ENCODE measurements at places on chromosomes 5 and 9.

- no peak for DNase-seq
These were observed 471.7 kb upstream of the RORB start for GRCh38 chr9:74025402-74025925.

DNA sequence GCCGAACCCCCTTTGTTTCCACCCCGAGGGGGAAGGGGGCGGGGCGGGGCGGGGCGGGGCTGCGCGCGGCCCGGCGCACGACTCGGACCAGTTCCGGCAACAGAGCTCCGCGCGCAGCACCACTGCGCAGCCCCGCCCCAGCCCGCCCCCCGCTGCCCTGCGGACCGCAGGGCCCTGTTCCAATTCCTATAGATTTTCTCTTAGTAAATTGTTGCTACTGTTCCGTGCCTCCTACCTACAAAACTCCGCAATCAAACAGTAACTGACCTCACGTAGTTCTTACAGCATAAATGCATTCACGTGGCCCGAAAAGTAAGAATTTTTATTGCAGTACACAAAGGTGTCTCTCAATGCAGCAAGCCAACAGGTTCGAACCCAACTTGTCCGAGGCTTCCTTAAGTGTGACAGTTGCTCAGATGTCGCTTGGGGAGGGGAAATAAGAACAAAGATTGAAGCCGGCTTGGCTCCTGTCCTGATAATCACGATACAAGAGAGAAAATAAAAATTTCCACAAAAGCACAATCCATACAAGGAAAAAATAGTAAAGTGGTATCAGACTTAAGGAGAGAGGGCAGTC lies 1.2 kb upstream of the RNF38 start:
- peak; percentile 66 for DNase-seq

- no peak for DNase-seq
These were observed 46.5 kb downstream of the SLC44A1 start for GRCh38 chr9:105290954-105291353.

DNA sequence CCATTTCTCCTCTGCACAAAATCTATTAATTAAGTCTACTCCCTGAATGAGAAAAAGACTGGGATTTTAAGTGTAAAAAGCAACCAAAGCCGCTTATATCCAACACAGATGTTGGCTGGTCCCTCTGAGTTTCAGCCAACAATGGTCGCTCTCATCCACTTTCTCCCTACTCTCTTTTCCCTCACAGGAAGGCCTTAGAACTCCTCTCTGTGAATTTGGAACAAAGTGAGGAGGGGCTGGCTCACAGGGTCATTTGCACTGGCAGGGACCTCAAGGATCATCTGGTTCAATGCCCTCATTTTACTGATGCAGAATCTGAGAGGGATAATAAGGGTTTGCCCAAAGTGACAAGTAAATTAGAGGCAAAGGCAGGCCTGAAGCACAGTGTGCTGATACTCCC lies 64.0 kb downstream of the DPYSL3 start:
- DNase-seq: peak; percentile 41

DNA sequence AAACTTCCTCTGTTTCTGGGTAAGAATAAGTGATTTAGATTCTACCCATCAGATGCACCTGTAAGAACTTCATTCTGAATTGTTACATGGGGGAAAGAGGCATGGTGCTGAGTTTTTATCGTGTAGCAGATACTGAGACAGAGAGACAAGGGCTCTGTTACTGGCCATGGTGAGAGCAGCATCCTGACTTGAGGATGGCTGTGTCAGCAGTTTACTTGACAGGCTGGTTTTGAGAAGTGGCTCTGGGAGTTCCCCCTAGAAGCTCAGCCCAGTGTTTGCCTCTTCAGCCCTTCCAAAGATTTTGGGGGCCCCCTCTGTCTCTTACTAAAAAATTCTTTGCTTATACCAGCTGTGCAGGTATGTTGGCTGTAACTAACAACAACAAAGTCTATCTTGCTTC lies 510.5 kb downstream of the LRRC70 start:
- DNase-seq: no peak

DNA sequence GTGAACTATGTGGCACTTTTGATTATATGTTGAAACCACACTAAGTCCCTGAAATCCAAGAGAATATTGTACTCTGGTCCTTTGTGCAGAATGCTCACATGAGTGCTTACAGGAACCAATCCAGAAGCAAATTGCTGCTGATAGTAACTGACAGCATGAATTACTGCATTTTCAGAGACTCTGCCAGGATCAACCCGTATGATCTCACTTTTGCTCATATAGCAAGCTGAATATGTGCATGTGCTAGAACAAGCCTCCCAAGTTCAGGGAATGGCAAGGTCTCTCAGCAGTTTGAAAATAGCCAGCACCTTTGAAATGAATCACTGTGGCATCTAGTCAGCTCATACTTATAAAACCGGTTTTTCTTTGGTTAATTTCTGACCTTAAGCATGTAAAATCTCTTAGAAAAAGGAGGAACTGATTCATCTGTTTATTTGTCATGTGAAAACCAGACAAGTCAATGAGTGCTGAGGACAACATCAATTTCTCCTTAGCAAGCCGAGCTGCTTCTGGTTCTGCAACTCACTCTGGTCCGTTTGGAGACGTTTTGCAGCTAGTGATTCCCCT lies 215.7 kb upstream of the ELL2 start:
- DNase-seq: no peak

GRCh38 chr5:13354611-13355010 lies 589.9 kb downstream of the DNAH5 start:
- no peak for DNase-seq

DNA sequence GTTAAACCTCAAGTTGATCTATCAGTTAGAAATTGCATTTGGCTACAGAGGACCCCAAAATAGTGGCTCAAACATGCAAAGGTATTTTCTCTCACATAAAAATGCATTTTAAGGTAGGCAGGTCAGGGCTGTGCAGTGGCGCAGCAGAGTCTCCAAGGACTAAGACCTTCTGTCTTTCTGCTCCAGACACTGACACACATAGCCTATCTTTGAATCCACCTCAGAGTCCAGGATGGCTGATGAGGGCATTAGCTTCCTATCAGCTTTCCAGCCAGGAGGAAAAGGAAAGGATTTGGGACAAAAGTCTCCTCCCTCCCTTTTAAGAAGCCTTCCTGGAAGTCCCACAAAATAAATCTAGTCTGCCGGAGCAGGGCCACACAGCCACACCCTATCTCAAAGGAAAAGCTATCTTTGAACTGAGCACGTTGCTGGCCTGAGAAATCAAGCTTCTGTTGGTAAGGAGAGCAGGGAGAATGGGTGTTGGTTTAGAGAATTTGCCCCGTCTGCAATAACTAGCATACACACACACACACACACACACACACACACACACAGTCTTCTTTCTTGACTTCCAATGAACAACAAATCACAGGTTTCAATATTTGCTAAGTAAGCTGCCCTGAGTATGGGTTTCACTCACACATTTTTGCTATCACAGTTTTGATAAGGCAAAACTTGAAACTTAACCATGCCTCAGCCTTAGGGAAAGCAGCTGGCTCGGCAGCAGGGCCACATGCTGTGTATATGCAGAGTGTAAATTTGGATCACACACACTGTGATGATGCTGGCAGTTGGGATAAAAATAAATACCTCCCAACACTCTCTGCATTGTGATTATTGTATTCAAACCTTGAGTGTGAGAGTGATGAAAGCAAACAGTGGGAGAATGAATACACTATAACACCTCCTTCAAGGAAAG lies 116.6 kb upstream of the MAP3K1 start:
- DNase-seq: no peak

GRCh38 chr9:114089206-114089840 lies 9.8 kb downstream of the KIF12 start:
- DNase-seq: no peak

GRCh38 chr9:26935847-26936246 lies 11.2 kb downstream of the PLAA start:
- no peak for DNase-seq

- DNase-seq: no peak
These were observed 105.6 kb upstream of the CDH10 start for GRCh38 chr5:24750355-24750754.

DNA sequence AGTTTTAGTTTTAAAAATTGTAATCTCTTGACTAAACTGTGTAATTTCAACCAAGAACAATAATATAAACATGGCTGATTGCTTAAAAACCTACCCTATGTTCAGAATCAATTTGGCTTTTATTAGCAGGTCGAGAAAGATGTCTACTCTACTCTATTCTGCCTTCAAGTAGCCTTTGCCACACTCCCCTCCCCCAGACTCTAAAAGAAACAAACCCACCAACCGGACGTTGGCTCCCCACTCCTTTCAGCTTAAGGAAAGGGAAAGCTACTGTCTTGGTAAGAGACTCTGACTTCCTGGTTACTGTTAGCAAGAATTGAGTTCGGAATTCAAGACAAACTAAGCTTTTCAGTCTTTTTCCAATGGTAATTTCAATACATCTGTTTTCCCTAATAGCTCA lies 46.7 kb downstream of the TNFAIP8 start:
- no peak for DNase-seq

DNA sequence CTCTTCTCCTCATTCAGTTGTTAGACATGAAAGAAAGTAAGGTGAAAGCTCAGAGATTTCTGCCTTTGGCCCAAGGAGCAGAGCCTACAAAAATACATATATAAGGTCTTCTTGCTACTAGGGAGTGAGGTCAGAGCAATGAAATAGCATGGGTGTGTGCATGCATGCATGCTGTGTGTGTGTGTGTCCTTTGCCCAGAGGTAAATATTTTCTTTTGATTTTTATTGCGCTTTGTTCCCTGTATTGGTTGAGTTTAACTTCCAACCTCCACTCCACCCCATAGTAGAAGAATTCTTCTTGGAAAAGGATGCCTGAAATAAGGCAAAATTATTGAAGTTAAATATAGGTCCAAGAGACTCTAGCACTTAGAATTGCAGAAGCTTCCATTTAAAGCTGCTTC lies 248.0 kb upstream of the PTGER4 start:
- DNase-seq: no peak

- DNase-seq: no peak
These were observed 142.3 kb downstream of the TSSK1B start for GRCh38 chr5:113292462-113292861.

- no peak for DNase-seq
These were observed 188.5 kb upstream of the GRAMD2B start for GRCh38 chr5:126234563-126235195.

- DNase-seq: no peak
These were observed at the start of gene DAPK1 for GRCh38 chr9:87497604-87498045. Gene DAPK1 (plus strand): TSS chr9:87497867. CDS start chr9:87499078, 1,211 bp downstream.

- DNase-seq: no peak
These were observed 26.7 kb downstream of the ANKDD1B start for GRCh38 chr5:75637949-75638348.

DNA sequence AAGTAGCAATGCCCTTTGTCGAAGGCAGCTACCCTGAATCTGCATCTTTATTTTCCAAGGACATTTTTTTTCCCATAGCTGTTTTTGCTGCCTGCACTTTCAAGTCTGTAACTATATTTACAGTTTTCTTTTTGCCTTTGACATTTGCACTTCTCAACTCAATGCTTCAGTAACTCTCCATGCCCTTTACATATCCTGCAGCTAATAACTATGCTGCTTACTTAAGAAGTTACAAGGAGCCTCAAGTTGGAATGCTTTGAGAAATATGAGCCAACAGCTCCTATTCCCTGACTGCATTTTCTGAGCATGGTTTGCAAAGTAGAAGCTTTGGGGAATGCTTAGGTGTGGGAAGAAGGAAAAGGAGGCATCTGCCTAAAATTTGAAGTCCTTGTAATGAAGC lies 194.8 kb upstream of the TRPC7 start:
- no peak for DNase-seq

DNA sequence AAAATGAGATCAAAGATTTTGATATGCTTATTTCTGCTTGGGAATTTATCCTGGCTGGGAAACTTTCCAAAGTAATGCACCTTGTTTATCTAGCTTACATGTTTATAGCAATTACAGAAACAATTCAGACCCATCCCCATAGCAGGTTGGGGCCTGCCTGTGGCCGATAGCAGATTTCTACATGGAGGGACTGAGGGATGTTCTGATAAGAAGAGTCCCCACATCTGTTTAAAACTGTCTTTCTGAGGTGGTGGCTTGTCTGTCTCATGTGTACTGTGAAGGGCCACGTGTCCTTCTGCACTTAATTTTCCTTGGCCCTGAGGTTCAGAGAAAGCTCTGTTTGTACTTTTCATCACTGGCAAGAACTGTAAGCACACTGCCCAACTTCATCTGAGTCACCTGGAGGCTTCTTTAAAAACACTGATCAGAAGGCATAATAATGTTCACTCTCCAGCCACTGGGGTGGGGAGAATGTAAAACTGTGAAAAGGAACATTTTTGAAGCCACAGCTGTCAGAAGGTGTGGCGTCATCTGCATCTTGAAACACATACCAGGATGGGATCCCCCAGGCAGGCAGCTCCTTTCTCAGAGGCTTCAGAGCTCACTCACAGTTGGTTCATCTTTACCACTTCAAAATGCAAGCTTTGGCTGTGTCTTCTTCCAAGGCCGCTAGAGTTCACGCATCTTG lies 80.3 kb downstream of the MAP1B start:
- DNase-seq: no peak

DNA sequence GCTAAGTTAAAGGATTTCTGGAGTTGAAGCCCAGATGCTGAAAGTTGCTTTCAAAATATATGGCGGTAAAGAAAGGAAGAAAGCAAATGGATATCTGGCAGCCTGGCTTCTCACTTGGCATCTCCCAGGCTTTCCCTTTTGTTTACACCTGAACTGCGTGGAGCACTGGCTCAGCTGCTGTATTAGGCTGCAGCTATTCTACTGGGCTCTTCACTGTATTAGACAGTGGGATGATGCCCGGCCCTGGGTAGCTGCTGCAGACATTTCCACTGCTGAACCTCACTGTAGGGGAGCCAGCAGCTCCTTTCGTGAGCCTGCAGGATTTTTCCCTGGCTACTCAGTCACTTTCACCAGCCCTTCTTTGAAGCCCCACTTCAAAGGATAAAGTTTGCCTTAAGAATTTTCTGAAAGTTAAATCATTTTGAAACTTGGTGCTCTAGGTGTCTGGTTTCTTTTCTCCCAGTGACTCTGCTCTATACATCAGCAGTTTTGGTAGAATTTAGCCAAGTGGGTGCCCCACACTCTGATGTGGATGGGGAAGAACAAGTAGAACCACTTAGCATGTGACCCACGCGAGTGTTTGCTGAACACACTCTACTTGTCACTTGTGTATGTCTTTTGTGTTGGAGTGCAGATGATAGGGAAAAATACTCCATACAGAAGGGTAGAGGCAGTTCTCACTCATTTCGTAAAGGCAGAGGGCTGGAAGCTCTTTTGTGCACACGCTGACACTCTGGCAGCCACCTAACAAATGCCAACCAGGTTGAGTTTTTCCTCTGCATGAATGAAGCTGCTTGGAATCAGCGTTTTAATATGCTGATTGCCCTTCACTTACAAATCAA lies 49.9 kb downstream of the C9orf152 start:
- no peak for DNase-seq

- no peak for DNase-seq
These were observed 62.4 kb downstream of the GRIA1 start for GRCh38 chr5:153552886-153553285.

GRCh38 chr5:97125125-97125683 lies 17.2 kb downstream of the LIX1 start:
- no peak for DNase-seq

- DNase-seq: no peak
These were observed 1.1 kb downstream of the UBTD2 start for GRCh38 chr5:172282272-172283019.

Data from hippocampal formation (tissue), 2 donors.